ENCODE measurements at places on chromosomes 2 and 18.

GRCh38 chr18:52339891-52340371 is at the start of gene DCC:
Gene DCC, plus strand, starts transcription at chr18:52340197. Its CDS starts 591 bp downstream, at chr18:52340788.
- no peak for DNase-seq

- no peak for DNase-seq
These were observed 24.1 kb downstream of the EPB41L3 start for GRCh38 chr18:5519448-5520298.

GRCh38 chr2:156429211-156429610 is 7.0 kb upstream of the GPD2 start:
- DNase-seq, result no peak

GRCh38 chr2:232299084-232299483 is 79.5 kb upstream of the ALPP start:
- DNase-seq, result no peak

DNA sequence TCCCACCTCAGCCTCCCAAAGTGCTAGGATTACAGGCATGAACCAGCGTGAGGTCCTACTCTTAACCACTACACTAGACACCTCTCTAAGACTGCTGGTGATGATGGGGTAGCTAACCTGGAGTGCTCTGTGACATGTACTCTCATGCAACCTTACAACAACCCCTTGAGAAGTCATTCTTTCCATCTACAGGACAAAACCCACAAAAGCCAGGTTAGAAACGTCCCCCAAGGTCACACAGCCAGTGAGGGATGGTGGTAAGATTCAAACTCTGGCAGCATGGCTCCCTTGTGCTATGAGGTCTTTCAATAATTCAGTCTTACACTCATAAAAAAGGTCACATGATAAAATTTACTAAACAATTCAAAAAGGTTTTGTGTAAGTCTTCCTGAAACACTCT is 94.8 kb upstream of the SERTAD2 start:
- DNase-seq, result no peak

- no peak for DNase-seq
These were observed 24.4 kb downstream of the MRPL33 start for GRCh38 chr2:27795868-27796277.

- no peak for DNase-seq
These were observed 298.8 kb upstream of the GCFC2 start for GRCh38 chr2:76009484-76009883.

DNA sequence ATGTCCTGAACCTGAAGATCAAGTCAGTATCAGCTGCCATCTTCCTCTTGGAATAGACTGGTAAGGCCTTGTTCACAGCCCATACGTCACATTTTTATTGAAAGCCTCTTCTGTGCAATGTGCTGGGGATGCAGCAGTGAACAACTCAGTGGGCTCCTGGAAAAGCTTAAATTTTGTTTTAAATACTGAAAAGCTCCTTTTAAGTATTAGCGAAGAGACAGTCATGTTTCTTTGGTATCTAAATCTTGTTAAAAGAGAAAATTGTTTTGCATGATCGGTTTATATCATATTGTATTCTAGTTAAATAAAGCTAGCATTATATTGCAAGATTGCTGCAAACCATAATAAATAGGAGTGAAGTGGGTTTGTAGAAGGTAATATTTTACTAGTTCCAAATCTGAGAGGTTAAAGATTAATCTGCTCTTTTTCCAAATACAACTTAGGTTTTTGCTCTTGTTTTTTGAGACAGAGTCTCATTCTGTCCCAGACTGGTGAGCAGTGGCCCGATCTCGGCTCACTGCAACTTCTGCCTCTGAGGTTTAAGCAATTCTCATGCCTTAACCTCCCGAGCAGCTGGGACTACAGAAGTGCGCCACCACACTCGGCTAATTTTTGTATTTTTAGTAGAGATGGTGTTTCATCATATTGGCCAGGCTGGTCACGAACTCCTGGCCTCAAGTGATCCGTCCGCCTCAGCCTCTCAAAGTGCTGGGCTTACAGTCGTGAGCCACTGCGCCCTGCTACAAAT is 1.6 kb upstream of the RMDN2 start:
- DNase-seq, result no peak

DNA sequence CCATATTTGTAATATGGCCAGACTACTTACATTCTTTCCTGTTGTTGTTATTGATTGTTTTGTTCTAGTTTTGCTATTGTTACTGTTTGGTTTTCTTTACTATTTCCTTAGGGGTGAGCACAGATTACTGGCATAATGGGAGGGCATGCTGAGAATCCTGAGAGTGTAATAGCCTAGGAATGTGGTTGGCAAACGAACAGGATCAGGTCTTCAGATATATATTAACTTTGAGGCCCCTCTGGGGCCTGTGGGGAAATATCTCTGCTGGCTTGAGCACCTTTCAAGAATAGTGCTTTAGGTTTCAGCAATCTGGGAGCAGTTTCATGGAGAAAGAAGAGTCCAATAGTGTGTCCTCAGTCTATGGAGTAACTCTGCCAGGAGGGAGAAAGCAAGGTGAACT is 144.4 kb downstream of the THSD7B start:
- DNase-seq, result no peak

DNA sequence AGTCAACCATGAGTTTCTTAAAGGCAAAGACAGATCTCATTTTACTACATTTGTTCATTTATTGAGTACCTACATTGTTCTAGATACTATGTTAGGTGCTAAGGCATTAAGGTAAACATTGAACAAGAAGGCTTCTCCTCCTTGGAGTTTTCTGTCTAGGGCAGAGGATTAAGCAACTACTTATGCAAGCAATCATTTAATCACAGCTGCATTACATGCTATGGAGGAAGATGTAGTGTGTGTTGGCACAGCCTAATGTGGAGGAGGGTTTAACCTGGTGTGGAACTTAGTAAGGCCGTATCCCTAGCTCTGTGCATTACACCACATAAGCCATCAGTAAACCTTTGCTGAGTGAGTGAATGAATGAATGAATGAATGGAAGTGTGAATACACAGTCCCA is 106.5 kb upstream of the MAP3K20 start:
- no peak for DNase-seq

- no peak for DNase-seq
These were observed 34.5 kb downstream of the KCNE4 start for GRCh38 chr2:223086370-223086981.

DNA sequence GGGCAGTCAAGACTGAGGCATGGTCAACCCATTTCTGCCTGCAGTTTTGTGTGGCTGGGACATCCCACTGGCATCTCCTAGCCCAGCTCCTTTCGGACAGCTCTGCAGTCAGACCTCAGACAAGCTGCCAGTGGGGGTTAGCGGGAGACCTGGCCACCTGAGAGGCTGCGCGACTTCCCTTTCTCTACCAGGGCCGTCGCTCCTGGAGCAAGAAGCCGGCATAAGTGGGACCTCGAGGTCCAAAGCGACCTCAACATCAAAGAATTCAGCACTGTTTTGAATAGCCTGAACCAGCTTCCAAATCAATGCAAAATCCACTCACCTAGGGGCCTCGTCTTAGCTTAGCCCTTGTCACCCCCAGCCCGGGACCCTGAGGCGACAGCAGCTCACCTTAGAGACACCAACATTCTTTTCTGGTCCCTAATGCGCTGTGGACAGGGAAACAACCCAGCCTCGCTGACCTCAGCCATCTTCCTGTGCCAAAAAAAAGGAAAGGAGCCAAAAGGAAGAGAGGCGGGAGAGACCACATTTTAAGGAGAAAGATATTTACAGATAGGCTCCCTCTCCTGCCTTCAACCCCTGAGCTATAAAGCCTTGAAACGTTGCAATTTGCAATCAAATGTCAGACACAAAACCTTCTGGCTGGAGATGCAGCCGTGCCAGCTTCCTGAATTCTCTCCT is 81.2 kb downstream of the GFPT1 start:
- no peak for DNase-seq

GRCh38 chr2:179949438-179949837 is 57.7 kb downstream of the CWC22 start:
- DNase-seq, result no peak

DNA sequence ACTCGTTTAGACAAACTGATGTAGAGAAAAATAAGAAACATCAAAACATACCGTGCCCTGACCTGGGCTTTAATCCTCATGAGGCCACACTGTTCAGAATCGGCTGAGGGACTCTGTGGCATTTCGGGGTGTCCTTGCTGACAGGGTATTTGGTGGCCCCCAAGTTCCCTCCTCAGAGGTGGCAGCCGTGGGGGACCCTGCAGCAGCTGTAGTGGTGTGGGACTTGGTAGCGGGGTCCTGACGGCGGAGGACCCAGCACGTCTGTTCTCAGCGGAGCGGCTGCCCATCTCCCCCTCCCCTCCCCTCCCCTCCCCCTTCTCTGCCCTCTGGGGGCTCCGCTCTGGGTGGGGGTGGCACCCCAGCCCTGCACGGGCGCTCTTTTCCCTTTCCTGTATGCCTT is 18.4 kb downstream of the KCNG2 start:
- no peak for DNase-seq

DNA sequence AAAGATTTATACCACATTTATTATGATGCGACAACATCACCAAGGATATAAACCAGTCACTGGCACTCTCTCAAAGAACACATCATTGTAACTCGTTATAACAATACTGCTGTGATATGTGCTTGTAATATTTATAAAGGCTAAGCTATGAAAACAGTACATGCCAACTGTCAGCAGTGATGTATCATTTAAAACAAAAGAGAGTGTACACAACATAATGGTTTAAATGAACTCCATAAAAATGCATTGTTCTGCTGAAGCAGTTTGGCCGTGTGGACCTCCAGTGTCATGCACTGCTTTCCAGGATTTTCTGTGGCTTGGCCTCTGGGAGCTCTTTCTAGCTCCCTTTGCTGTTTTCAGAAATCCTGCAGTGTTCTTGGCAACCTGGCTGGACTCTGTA is 215.6 kb downstream of the MTX2 start:
- DNase-seq, result no peak

DNA sequence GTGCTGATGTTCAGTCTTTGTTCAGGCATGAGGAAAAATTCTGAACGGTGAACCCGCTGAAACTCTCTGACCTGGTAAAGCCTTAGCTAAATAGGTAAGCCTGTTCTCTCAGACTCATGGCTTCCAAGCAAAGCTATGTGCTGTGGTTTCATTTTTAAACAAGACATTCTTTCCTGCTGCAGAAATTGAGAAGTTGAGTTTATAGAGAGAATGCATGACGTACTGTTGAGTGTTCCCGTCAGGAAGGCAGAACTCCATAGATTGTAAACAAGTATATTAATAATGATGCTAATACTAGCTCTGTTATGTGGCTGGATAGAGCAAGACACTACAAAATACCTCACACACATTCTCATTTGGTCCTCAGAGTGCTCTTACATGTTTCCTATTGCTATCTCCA is 424.0 kb upstream of the CRIM1 start:
- no peak for DNase-seq

DNA sequence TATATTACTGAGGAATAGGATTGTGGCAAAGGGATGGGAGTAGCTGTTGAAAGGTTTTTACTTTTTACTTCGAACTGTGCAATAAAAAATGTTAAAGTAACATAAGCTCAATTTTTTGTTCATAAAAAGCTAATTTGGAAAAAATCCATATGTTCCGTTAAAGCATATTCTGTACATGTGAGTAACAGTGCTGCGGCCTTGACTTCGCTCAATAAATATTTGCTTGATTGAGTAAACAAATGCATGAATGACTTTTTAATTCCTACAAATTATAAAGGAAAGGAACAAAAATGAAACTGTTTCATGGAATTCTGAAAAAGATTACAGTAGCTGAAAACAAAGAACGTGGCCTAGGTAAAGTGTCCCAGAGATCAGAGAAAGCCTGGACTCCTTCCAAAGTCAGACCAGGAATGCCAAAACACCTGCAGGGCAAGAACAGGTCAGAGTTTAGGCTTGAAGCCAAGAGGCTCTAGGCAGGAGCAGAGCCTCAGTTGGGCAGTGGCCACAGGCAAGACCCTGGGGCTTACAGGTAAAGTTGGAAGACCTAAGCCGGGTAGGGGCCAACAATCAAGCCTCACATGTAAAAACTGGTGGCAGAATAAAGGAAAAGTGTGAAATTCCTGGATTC is 44.3 kb upstream of the FIGN start:
- no peak for DNase-seq

GRCh38 chr2:177693658-177694339 is 301.2 kb downstream of the AGPS start:
- DNase-seq, result no peak

GRCh38 chr2:230872151-230872967 is 7.6 kb downstream of the ITM2C start:
- no peak for DNase-seq

DNA sequence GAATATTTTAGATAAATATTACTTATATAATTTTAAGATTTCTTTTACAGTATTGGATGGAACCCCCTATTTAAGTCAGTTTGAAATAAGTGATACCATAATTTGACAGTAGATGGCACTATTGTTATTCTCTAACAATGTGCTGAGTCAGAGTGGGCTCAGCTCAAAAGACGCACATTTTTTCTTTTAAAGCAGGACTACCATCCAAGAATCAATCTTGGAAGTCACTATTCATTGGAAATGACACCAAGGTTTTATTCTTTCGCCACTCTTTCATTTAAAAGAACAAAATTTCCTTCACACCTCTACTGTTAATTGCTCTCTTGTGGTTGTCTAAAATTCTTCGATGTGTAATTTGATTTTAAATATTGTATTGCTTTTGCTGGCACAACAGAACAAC is 32.6 kb upstream of the SPAG16 start:
- DNase-seq, result no peak

DNA sequence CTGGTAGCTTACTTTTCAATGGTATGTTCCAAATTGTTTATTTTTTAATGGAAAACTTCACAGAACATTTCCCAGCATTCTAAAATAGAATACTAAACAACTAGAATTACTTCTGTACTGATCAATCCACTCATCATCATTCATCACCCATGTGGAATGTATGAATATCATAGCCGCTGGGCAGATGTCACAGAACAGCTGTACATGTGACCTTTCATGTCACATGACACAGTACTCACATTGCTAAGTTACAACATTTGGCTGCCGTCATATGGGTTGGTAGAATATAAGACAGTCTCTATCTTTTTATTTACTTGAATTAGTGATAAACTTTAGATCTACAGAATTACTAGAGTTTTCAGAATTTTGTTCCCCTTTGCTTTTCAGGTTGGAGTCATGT is 387.6 kb downstream of the ZEB2 start:
- DNase-seq, result no peak

- DNase-seq, result no peak
These were observed 2.0 kb downstream of the XPO1 start for GRCh38 chr2:61536180-61536571.

DNA sequence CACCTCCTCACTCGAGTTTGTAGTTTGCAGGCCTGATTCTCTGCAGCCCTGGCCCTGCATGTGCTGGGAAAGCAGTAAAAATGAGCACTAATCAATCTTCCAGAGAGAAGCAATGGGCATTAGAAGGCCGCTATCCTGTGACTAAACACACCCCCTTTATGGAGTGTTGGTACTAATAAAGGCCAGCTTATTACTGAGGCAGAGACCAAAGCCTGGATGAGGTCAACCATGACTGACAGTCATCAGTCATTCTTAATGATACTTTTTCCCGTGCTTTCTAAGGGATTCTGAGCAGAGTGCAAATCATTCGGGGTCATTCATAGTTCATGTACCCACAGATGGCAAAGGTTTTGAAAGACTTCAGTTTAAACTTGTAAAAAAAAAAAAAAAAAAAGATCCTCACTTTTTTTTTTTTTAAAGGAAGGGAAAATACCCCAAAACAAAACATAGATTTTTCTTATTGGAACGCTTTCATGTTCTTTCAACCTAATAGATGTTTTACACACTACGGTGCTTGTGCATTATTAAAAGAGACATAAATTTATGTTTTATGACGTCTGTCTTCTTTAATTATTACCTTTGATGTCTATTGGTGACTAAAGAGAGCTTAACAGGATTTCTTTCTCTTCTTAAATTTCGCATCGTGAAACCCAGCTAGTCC is 13.2 kb downstream of the TSHZ1 start:
- no peak for DNase-seq

Data from T-helper 17 cell (primary cell).